ENCODE measurements at places on chromosomes 11 and 22. TPM values are rescaled to one million over a fixed set of nuclear protein-coding genes. Genes with fewer than 3 reads are reported as not detected.

- H3K4me1 ChIP-seq: peaks cover 4% of the 10 kb centered on the region
- no peak overlapping the region for H3K4me3 ChIP-seq
- H3K36me3 ChIP-seq: no peaks in the 10 kb centered on the region
These were observed 48.9 kb downstream of the ST14 start for GRCh38 chr11:130208241-130209127.

- no peaks in the 10 kb centered on the region for H3K27me3 ChIP-seq
- no peak overlapping the region for H3K27ac ChIP-seq
- H3K4me3 ChIP-seq: no peak overlapping the region
These were observed 59.4 kb upstream of the CD44 start for GRCh38 chr11:35079611-35080010.

DNA sequence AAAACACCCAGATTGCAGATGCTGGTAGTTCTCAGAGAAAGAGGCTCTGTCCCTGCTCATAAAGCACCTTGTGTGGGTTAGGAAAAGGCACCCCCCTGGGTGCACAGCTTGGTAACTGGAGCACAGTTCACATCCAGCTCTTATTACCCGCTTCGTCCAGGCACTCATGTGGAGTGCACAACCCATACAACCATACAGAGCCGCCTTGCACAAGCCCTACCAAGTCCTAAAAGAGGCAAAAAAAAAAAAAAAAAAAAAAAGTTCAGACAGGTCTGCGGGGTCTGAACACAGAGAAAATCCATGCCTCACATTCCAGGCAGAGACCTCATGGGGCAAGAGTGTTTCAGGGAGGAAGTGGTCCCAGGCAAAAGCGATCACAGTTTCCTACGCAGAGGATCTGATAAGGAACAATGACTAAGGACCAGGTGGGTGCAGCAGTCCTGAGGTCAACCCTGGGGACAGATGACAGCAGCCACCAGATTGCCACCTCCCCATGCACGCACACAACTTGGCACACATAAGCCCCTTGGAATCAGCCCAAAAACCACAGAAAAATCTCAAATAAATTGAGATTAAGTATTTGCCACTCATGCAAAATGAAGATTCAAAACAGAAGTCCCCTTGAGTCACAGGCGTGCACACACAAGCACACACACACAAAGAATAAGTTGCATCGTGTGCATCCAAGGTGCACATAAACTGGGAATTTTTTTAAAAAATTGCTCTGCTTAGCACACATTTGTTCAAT lies 12.3 kb downstream of the MB start:
- H3K27me3 ChIP-seq: no peaks in the 10 kb centered on the region
- H3K4me1 ChIP-seq: peaks cover 5% of the 10 kb centered on the region
- H3K36me3 ChIP-seq: no peaks in the 10 kb centered on the region
- H3K27ac ChIP-seq: no peak overlapping the region
- H3K4me3 ChIP-seq: no peak overlapping the region
- no peak for DNase-seq

Gene CDC42EP1
- 16.4 TPM for total RNA-seq

Gene PRSS23
- total RNA-seq: 47.8 TPM

- DNase-seq: no peak
- no peak overlapping the region for H3K4me3 ChIP-seq
- peak overlapping the region; percentile 87 for H3K27ac ChIP-seq
These were observed 12.9 kb upstream of the CASTOR1 start for GRCh38 chr22:30301995-30302809.
